ENCODE measurements at places on chromosomes 5 and 9. TPM values are rescaled to one million over a fixed set of nuclear protein-coding genes. Genes with fewer than 3 reads are reported as not detected.

GRCh38 chr5:177457852-177458681 lies 11.5 kb downstream of the PRR7 start:
- DNase-seq: no peak

DNA sequence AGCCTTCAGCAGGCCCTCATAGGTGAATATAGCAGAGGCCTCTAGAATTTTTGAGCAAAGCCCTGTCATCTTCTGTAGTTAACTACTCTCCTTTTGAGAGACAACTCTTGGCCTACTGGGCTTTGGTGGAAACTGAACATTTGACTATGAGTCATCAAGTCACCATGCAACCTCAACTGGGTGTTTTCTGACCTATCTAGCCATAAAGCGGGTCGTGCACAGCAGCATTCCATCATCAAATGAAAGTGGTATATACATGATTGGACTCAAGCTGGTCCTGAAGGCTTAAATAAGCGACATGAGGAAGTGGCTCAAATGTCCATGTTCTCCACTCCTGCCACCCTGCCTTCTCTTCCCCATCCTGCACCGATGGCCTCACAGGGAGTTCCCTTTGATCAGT lies 1115.5 kb downstream of the TAF11L14 start:
- no peak for DNase-seq

- DNase-seq: no peak
Observed at GRCh38 chr9:88880199-88880598, 111.1 kb upstream of the S1PR3 start.

ZNF883 gene
- 3.0 TPM for total RNA-seq
